Stimulated activated CD4-positive, alpha-beta T cell treated with anti-CD3 and anti-CD28 coated beads, Interleukin-2, amount 100 ng/mL, for 24 hours (primary cell): ENCODE measurements at places on chromosomes 12 and 14.

- DNase-seq = no peak
These were observed 114.6 kb downstream of the PPFIA2 start for GRCh38 chr12:81644503-81644902.

- peak; percentile 53 for DNase-seq
These were observed 982 bp downstream of the BCL7A start for GRCh38 chr12:122022393-122023338.

DNA sequence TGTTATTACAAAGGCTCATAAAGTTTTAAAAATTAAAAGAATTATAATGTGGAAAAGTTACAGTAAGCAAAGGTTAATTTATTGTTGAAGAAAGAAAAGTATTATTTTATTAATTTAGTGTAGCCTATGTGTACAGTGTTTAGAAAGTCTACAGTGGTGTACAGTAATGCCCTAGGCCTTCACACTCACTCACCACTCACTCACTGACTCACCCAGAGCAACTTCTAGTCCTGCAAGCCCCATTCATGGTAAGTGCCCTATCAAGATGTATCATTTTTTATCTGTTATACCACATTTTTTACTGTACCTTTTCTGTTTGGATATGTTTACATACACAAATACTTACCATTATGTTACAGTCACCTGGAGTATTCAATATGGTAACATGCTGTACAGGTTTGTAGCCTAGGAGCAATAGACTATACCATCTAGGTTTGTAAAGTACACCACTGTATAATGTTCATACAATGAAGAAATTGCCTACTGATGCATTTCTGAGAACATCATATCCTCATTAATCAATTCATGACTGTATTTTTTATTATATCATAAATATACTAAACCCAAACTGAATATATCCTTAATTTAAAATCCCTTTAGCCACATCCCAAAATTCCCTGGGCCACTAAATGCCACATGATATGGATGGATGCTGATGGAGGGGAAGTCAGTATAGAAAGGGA is 43.6 kb upstream of the NID2 start:
- DNase-seq = no peak

DNA sequence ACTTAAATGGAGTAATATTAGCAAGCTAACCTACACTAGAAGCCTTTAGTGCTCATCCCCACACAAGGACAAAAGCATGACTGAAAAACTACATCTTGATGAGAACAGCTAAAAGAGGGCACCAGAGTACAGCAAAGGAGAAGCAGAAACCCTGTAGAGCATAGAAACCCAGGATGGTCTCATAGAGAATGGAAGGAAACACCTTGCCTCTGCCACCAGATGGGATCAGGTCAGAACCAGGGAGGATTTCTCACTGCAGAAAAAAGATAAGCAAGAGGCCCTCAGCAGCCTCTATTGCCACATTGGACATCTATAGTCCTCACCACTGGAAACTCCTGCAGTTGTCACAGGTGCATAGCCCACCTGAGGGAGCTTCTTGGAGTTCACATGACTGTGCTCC is 13.6 kb upstream of the ZNF705A start:
- no peak for DNase-seq

DNA sequence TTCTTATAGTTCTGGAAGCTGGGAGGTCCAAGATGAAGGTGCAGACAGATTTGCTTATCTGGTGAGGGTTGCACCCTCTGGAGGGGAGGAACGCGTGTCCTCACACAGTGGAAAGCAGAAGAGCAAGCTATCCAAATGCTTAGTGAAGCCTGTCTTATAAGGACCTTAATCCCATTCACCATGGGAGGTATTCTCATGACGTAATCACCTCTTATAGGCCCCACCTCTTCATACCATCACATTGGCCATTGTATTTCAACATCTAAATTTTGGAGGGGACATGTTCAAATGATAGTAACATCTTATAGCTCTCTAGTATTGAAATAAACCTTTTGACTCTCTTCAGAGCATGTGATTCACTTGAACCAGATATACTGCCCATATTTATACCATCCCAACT is 105.0 kb upstream of the MYF6 start:
- DNase-seq = no peak

GRCh38 chr12:34607520-34608195 is 585.4 kb downstream of the ALG10 start:
- no peak for DNase-seq

DNA sequence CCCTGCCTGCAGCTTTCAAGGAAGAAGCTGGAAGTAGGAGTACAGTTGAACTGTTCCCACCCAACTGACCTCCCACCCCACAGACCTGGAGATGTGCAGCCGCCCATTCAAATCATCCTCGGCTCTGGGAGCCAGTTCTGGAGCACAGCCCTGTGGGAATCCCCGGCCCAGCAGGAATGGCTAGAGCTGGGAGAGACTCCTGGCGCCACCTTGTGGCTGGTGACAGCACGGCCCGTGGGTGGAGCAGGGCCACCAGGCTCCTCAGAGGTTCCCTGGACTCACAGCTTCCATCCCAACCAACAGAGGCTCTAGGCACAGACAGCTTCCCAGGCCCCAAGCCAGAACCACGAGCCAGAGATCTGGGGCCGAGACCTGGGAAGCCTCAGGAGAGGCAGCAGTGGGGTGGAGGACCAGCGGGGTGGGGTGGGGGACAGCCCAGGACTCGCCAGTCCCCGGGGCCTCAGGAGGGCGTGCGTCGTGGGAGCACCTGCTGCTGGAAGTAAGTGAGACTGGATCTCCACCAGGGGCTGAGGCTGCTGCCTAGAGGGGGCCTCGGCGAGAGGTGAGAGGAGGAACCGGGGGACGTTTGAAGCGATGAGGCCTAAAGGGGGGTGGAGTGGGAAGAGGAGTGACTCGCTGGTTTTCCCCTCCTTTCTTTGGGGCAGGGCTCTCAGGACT is 43.4 kb downstream of the RNF34 start:
- peak; percentile 82 for DNase-seq

DNA sequence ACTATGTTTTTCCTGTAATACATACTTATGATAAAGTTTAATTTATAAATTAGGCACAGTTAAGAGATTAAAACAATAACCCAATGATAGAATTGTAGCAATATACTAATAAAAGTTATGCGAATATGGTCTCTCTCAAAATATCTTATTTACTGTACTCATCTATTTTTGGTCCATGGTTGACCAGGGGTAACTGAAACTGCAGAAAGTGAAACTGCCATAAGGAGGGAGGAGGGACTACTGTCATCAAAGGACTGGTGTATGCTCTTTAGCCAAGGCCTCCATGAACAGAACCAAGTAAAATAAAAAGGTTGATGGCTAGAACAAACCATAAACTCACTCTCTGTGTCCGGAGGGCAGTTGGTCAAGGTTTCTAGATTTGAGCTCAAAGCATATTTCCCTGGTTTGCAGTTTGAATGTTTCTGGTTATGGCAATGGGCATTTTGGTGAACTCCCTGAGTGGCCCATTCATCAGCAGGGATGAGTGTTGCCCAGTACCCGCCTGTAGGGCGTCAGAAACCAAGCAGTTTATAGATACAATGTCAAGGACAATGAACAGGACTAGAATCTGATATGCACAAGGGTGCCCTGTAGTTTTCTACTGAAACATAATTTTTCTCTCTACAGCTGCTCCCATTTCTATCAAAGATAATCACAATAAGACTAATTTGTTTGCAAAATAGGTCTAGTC is 19.8 kb downstream of the LEMD3 start:
- DNase-seq = no peak

GRCh38 chr12:27284751-27285150 is 40.7 kb downstream of the STK38L start:
- no peak for DNase-seq
